ENCODE measurements at places on chromosomes 6 and 20. TPM values are rescaled to one million over a fixed set of nuclear protein-coding genes. Genes with fewer than 3 reads are reported as not detected.

DNA sequence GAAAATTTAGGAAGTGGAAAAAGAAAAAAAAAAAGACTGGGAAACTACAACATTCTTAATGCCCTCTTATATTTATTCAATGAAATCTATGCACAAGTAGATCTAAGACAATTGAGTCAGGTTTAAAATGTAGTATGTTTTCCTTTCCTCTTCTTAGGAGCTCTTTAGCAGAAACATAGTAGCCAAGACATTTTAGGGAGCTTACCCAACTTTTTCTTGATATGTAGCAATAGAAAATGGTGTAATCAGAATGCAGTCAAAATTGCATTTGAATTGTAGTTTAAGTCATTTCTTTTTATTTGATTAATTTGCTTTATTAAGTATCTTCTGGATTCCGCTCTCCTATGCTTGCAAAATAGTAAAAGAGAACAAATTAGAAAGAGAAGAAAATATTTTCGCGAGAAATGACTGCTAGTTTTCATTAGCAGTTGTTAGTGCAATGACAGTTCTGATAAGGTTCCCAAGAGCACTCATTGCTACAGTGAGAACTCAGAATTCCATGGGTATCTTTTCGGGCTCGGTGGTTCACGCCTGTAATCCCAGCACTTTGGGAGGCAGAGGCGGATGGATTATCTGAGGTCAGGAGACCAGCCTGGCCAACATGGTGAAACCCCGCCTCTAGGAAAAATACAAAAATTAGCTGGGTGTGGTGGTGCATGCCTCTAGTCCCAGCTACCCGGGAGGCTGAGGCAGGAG lies 52.2 kb downstream of the JARID2 start:
- H3K27me3 ChIP-seq = no peaks in the 10 kb centered on the region
- no peaks in the 10 kb centered on the region for H3K4me1 ChIP-seq
- DNase-seq = no peak
- no peak overlapping the region for H3K27ac ChIP-seq
- no peaks in the 10 kb centered on the region for H3K36me3 ChIP-seq

- no peak for DNase-seq
- no peaks in the 10 kb centered on the region for H3K36me3 ChIP-seq
- H3K4me1 ChIP-seq = no peaks in the 10 kb centered on the region
- no peak overlapping the region for H3K4me3 ChIP-seq
- no peaks in the 10 kb centered on the region for H3K27me3 ChIP-seq
- H3K27ac ChIP-seq = no peak overlapping the region
Observed at GRCh38 chr20:25364180-25364788, 26.4 kb downstream of the ABHD12 start.

- no peak overlapping the region for H3K27ac ChIP-seq
- H3K4me3 ChIP-seq = no peak overlapping the region
- H3K4me1 ChIP-seq = no peaks in the 10 kb centered on the region
- no peaks in the 10 kb centered on the region for H3K36me3 ChIP-seq
- H3K27me3 ChIP-seq = no peaks in the 10 kb centered on the region
- no peak for DNase-seq
Observed at GRCh38 chr20:14963262-14963663, 625.9 kb upstream of the FLRT3 start.

- no peaks in the 10 kb centered on the region for H3K27me3 ChIP-seq
- H3K27ac ChIP-seq = peak overlapping the region; percentile 99
- no peaks in the 10 kb centered on the region for H3K4me1 ChIP-seq
- DNase-seq = peak; percentile 99
- peaks cover under 1% of the 10 kb centered on the region for H3K36me3 ChIP-seq
Observed at GRCh38 chr6:12011276-12012037, 655 bp upstream of the HIVEP1 start.

- H3K4me3 ChIP-seq = no peak overlapping the region
- peaks cover 4% of the 10 kb centered on the region for H3K4me1 ChIP-seq
- no peak for DNase-seq
- no peak overlapping the region for H3K27ac ChIP-seq
- no peaks in the 10 kb centered on the region for H3K27me3 ChIP-seq
Observed at GRCh38 chr6:81401970-81402690, 350.4 kb downstream of the TENT5A start.

- no peak overlapping the region for H3K27ac ChIP-seq
- no peaks in the 10 kb centered on the region for H3K36me3 ChIP-seq
- peaks cover 10% of the 10 kb centered on the region for H3K4me1 ChIP-seq
- peak; percentile 67 for DNase-seq
- H3K27me3 ChIP-seq = no peaks in the 10 kb centered on the region
Observed at GRCh38 chr20:4041748-4042411, 26.5 kb upstream of the RNF24 start.

GRCh38 chr20:10508060-10508459 lies 73.0 kb downstream of the SLX4IP start:
- no peaks in the 10 kb centered on the region for H3K36me3 ChIP-seq
- no peaks in the 10 kb centered on the region for H3K4me1 ChIP-seq
- H3K27me3 ChIP-seq = no peaks in the 10 kb centered on the region
- peak overlapping the region; percentile 53 for H3K27ac ChIP-seq
- no peak overlapping the region for H3K4me3 ChIP-seq
- DNase-seq = peak; percentile 84

GRCh38 chr6:5906340-5906670 lies 100.4 kb downstream of the NRN1 start:
- no peak for DNase-seq
- H3K36me3 ChIP-seq = no peaks in the 10 kb centered on the region
- H3K27me3 ChIP-seq = no peaks in the 10 kb centered on the region
- H3K27ac ChIP-seq = peak overlapping the region; percentile 60

DNA sequence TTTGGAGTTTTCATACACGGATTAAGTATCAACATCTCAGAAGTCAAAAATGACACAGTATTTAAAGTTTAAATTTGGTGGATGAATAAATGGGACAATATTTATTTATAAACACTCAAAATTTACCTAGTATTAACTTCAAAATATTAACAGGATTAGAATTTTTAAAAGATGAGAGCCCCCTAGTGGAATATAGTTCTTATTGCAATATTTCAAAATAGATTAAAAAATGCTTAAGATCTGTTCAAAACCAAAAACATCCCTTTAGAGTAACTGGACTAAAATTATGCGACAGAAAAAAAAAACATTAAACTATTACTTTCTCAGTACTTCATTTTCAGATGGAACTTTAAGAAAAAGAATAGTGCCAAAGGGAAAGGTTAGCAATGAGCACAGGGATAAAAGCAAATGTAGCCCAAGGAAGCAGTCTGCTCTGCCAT lies 56.6 kb downstream of the SNX14 start:
- no peak overlapping the region for H3K4me3 ChIP-seq
- H3K4me1 ChIP-seq = no peaks in the 10 kb centered on the region
- H3K27ac ChIP-seq = no peak overlapping the region

DNA sequence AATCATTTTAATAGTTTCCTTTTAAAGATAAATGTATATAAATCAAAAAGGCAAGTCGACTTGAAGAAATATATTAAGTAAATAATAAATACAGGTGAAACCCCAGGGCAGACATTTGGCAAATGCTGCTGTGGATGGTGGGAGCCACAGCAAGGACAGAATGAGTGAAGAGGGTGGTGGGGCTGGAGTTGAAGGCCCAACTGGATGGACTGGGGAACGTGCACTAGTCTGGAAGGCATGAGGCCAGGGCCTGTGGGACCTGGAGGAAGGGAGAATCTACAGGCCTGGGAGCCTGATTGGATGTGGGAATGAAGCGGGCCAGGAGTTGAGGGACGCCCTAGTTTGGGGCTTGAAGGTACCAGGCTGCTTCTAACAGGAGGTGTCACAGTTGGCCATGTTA lies 30.6 kb upstream of the BLCAP start:
- H3K27me3 ChIP-seq = no peaks in the 10 kb centered on the region
- H3K27ac ChIP-seq = no peak overlapping the region
- no peak overlapping the region for H3K4me3 ChIP-seq
- no peaks in the 10 kb centered on the region for H3K4me1 ChIP-seq

Gene CLVS2
- total RNA-seq = 1.5 TPM

Gene GMPR
- total RNA-seq = 18.8 TPM

Gene HSPA12B
- 9.5 TPM for total RNA-seq

All from sigmoid colon (tissue), 7 donors.